ENCODE measurements at places on chromosomes 7 and 10.

DNA sequence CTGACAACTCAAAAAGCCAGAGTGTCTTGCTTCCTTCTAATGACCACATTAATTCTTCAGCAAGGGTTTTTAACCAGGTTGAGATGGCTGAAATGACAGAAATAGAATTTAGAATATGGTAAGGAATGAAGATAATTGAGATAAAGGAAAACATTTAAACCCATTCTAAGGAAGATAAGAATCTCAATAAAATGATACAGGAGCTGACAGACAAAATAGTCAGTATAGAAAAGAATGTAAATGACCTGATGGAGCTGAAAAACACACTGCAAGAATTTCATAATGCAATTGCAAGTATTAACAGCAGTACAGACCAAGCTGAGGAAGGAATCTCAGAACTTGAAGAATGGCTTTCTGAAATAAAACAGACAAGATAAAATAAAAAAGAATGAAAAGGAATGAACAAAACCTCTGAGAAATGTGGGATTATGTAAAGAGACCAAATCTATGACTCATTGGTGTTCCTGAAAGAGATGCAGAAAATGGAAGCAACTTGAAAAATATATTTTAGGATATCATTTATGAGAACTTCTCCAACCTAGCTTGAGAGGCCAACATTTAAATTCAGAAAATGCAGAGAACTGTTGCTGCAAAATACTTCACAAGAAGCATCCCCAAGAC is 87.1 kb downstream of the SAMD9 start:
- no peak for DNase-seq

GRCh38 chr7:82019551-82020475 is 250.0 kb upstream of the HGF start:
- DNase-seq = no peak

DNA sequence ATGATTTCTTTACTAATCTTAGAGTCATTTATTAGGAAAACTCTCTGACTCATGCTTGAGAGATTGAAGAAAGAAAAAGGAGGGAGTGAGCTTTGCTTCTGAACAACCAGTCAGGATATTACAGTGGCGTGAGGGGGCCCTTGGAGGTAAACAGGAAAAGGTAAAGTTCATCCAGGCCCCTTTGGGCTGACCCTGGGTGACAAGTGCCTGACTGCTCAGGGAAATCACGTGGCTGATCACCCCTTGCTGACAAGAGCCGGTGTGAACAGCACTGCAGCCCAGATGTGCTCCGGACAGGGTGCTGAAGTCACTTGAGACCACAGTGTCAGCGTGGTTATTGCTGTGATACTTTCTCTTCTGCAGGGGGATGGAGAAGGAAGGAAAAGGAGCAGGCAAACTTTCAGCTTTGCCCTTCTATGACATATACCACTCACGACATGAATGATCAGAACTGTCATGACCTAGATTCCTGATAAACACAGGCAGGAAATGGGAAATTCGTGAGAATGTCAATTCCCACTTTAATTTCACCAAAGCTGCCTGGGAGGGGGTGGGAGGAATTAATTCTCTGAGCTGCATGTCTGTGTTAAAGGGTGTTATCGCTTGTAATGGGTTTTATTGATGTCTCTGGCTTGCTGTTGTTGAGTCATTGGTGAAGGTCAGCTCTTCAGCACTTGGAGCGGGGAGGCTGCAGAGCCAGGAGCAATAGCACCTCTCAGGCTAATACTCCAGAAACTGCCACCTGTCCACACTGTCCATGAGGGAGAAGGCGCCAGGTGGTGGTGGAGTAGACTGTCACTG is 139.8 kb upstream of the AOAH start:
- no peak for DNase-seq

DNA sequence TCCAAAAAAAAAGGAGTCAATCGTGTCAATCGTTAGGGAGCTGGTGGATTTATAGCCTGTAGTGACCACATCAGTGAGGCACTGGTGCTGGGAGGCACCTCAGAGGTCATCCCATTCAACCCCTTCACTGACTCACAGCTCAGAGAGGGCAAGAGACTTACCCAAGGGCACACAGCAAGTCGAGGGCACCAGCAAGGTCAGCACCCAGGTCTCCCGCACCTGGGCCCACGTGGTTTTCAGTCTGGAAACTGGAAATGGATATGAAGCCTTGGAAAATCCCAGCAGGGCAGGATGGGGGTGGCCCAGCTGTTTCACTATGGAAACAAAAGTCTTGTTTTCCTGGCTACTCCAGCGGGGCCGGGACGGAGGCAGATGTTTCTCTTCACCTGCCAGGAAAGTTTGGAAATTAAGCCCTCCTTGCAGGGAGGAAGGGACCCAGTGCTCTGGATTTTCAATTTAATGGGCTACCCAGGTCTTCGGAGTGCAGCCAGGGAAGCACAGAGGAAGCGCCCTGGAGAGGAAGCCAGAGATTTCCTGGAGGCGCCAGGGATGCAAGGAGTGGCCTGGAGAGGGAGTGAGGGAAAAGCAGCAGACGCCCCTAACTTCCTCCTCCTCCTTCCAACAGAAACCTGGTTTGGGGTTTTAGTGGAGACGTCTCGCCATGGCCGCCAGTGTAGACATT is 157.2 kb upstream of the TNRC18 start:
- DNase-seq = no peak

DNA sequence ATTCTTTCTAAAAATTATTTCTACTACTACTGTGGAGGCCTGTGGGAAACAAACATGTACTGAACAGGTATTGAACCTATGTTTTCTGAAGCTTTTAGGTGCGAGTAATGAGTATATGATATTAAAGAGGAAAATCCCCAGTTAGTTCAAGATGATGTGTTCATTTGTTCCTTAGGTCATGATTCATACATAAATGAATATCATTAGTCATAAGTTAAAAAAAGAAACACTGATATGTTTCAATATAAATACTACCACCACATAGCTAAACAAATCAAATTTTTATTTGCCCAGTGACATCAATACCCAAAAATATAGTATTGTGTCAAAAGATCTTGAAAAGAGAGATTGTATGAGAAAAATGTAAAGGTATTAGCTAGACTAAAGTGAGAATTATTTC is 210.7 kb upstream of the GNAI1 start:
- no peak for DNase-seq

- DNase-seq = no peak
These were observed 144.1 kb upstream of the FAM171A1 start for GRCh38 chr10:15515202-15515601.

- no peak for DNase-seq
These were observed 13.7 kb upstream of the WAPL start for GRCh38 chr10:86535132-86535882.

- DNase-seq = no peak
These were observed 43.8 kb upstream of the CSTF2T start for GRCh38 chr10:51743146-51743545.

GRCh38 chr7:157675427-157675927 is 338.7 kb downstream of the DNAJB6 start:
- DNase-seq = no peak

GRCh38 chr7:130148561-130148960 is 56.6 kb downstream of the TMEM209 start:
- no peak for DNase-seq

DNA sequence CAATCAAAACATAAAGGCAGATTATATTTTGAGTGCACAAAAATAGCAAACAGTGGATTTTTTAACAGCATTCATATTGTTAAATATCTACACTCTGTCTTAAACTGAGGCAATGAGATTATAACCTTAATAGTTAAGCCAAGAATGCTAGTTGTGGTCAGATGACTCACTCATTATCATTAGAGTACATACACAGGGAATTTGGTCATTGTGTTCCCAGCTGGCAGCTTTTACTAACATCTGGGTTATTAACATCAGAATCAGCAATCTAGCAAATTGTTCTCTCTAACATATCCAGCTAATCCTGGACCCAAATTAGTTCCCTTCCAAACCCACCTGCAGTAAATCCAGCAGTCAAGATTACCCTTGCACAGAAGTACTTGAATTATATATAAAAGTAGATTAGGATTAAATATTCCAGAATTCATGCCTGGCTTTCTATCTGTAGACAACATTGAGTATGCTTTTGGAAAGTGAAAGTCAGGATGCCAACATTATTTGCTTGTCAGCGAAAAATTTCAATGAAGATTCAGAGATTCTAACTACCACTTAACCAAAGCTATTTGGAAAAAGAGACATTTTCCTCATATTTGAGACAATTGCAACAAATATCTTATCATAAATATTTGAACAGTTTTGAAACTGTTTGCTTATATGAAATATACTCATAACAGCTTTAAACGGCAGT is 1035.6 kb upstream of the PHF14 start:
- no peak for DNase-seq

- no peak for DNase-seq
These were observed 216.0 kb downstream of the GPAM start for GRCh38 chr10:111967547-111967946.

DNA sequence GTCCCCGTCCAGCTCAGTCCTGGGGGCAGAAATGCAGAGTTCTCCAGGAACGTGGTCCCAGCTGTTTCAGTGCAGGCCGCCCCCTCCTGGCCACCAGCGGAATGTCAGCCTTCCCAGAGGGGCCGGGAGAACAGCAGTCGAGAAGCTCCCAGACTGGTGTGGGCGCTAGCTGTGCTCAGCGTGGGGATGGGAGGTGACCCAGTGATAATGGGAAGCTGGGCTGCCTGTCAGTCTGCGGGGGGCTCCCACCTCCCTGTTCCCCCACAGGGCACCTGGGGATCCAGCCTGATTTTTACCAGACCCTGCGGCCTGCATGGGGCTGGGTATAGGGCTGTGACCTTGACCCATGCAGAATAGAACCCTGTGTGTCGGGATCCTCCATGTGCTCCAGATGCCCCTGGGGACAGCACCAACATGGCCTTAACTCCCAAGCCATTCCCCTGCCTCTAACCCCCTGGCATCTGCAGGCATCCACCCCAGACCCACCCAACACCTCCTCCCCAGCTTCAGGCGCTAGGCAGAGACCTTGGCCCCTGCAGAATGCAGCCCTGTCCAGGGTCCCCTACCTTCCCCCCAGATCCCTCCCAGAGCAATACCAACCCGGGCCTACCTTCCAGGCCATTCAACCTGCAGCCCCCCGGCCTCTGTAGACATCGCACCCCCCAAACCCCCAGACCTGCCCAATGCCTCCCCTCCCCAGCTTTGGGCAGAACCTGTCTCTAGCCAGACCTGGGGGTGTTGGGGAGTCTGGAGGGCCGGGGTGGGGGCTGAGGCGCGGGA is 880 bp upstream of the ELN start:
- peak; percentile 21 for DNase-seq

DNA sequence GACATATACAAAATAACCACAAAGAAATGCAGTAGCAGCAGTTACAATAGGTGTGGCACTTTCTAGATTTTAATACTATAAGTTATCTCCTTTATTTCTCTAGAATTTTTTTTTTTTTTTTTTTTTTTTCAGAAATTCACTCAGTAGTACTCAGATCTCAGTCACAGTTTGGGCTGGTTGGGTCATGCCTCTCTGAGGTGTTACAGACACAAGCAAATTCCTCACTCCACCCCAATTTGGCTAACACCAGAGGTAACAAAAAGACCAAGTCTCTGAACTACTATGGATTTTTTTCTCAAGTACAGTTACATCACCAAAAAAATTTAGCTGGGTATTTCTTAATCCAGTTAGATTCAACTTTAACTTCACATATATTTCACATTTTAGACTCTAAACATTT is 985.1 kb upstream of the LRRN3 start:
- no peak for DNase-seq

DNA sequence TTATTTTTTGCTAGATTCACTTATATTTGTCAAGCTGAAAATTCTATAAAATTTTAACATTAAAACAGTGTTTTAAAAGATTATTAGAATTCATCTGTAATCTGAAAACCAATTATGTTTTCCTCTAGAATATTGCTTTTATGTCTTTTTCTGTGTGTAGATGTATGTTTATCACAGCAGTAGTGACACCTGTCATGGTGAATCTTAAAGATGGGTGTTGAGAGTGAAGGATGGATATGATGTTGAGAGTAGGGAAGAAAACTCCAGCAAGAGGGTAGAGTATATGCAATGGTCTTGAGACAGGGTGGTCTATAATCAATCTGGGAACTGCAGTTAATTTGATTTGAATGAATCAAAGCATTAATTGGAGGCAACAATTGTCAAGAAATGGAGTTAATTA is 336.9 kb upstream of the CDC14C start:
- DNase-seq = no peak

DNA sequence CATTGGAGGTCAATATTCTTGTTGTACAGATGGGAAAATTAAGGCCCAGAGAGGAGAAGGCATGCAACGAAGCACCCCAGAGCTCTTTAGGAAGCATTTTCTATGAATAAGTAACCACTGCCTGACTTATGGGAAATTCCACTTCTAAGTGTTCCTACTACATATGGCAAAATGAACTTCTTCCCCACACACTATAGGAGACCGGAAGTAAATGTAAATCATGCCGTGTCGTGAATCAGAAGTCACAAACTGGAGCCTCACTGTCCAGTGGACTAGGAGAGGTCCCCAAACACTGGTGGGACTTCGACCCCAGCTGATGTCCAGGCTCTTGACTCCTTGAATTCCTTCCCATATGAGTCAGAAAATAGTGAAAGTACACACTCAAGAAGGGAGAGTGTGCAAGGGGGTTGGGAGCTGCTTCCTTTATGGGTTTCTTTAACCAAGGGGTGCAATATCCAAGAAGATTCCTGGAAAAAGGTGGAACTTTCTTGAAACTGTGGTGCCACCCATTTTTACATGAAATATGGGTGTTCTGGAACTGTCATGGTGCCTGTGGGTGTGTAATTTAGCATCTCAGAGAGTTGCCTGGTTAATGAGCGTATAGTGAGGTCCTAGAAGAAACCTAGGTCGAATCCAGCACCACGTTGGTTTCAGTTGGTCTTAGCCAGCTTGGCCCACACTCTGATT is 6.7 kb downstream of the RASSF4 start:
- no peak for DNase-seq

GRCh38 chr10:71648933-71649320 is 70.7 kb downstream of the C10orf105 start:
- DNase-seq = no peak

GRCh38 chr7:99504281-99504602 is 220 bp upstream of the ZKSCAN5 start:
- no peak for DNase-seq

GRCh38 chr10:104329735-104330134 is 8.5 kb downstream of the ITPRIP start:
- DNase-seq = no peak

DNA sequence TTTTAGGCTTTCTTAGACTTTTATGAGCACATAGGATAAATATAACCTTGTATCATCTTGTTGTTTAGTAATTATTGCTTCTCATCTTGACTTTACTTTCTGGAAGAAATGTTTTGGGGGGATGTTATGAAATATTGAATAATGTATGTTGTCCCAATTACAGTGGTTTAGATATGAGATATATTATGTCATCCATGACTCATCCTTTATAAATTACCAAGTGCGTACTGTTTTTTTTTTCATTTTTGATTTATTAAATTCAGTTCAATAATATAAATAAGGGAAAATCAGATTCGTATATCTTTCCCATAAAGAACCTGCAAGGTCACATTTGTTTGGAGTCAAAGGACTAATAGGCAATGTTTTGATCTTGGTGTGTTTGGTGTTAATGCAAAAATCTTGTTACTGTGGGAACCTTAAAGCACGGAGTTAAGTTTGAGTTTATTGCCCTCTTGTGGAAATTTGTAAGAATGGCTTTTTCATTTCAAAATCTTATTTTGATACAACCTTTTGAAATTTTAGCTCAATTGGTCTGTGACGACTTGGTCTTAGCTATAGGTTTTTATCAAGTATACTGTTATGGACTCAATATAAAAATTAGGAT is 108.6 kb downstream of the SRI start:
- no peak for DNase-seq
